ENCODE measurements at places on chromosomes 7 and 10.

DNA sequence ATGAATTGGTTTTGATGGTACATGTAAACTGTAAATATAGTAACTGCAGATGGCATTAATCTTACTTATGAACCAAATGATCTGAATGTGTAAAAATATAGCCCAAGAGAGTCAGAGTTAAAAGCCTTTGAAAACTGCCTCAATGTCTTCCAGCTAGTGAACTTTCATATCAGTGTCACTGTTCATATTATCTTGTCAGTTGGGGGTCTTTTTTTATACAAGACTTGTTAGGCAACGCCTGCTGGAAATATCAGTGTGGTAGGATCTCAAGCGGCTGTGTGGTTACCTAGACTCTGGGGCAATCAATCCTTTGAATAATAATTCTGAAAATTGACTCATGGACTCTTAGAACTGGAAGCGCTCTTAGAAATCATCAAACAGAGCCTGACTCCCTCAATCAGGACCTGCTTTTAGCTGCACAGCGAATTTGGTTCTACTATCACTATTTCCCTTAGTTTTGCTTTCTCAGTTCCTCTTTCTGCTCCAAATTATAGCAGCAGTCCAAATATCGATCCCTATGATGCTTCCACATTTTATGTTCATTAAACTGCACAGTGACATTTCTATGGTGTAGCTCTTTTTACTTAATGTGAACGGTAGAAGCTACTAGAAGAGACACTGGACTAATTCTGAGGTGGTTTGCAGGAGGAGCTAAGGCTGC is 100.1 kb upstream of the COL1A2 start:
- DNase-seq = no peak

DNA sequence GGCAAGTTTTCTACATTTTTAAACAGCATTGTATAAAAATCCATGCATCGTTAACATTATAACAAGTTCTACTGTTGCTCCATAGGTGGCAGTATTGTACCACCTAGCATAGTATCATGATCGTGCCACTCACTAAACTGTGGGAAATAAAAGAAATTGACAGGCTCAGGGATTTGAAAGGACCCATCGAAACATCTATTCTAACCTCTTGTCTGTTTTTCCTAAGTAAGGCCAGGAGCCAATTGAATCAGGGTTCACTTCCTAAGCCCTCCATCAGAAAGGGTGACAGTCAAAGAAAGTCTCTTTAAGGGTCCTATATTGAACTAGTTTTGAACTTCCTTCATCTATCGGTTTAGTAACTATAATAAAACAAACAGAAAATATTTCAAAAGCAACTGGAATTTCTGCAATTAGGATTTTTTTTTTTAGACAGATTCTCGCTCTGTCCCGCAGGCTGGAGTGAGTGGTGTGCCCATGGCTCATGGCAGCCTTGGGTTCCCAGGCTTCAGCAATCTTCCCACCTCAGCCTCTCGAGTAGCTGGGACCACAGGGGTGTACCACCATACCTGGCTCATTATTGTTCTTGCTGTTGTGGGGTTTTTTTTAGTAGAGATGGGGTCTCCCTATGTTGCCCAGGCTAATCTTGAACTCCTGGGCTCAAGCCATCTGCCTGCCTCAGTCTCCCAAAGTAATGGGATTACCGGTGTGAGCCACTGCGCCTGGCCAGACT is 9.4 kb downstream of the HACD1 start:
- peak; percentile 74 for DNase-seq

DNA sequence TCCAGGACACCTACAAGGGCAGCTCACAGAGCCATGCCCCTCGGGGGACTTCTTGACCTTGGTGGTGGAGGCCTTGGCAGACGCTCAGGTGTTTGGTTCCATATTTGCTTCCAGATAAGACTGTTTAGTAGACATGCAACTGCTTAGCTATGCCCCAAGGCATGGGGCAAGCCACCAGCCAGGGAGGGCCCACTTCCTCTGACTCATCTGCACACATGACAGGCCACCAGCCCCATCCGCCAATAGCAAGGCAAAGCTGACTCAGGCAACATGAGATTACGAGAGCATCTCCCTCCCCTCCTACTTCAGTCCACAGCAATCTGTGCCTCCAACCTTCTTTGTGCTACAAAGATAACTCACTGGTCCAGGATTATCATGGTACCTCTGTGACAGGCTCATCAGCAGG is 54.9 kb downstream of the KCNMA1 start:
- DNase-seq = no peak

DNA sequence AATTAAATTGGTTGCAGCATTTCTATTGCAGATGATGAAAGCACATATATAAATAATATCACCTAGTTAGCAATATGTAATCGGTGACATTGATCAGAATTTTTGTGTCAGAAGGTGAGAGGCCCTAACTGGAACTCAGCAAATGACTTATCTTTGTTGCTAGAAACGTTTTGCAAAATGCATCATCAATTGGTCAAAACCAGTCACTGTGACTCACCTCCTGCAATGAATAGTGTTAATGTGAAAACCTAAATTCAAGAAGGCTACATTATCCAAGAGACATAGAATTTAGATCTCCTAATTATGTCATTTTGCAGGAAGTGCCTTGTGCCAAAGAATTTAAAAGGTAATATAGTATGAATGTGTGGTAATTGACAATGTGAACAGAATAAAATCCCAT is 9.8 kb upstream of the PNLIPRP3 start:
- DNase-seq = no peak

- no peak for DNase-seq
These were observed 18.3 kb downstream of the WDR91 start for GRCh38 chr7:135192914-135193536.

DNA sequence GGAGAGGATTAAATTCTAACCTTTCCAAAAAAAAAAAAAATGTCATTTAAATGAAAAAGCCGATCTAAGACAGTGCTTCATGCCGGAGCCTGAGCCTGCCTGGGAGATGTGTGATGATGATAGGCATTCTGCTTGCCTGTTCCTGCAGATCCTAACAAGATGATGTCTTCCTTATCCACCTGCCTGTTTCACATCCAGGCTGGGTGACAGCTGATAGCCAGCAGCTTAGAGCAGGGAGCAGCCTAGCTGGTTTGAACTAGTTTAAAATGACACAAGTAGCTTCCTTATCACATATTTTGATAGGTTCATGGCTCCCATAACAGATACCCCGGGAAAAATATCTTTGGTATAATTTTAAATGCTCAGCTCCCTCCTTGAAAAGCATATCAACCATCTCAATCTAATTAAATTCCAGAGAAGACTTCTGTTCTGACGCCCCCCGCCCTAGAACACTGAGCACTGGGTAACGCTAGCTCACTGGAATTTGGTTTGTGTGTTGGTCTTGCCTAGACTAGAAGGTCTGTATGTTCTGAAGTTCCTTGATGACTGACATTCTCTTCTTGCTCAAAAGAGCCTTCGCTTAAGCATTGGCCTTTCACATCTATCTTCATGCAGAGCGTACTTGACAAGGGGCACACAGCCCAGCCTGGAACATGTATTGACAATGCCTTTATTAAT is 96.9 kb upstream of the FGFR2 start:
- DNase-seq = no peak

- no peak for DNase-seq
These were observed 98.8 kb downstream of the ADK start for GRCh38 chr10:74249865-74250264.

- DNase-seq = no peak
These were observed 39.5 kb downstream of the NT5C2 start for GRCh38 chr10:103153302-103154197.

- peak; percentile 48 for DNase-seq
These were observed 65.3 kb downstream of the OR13A1 start for GRCh38 chr10:45249978-45250693.

- DNase-seq = no peak
These were observed 154.7 kb downstream of the PON1 start for GRCh38 chr7:95169678-95170077.

- no peak for DNase-seq
These were observed 2.4 kb downstream of the SH2D4B start for GRCh38 chr10:80540136-80540535.

DNA sequence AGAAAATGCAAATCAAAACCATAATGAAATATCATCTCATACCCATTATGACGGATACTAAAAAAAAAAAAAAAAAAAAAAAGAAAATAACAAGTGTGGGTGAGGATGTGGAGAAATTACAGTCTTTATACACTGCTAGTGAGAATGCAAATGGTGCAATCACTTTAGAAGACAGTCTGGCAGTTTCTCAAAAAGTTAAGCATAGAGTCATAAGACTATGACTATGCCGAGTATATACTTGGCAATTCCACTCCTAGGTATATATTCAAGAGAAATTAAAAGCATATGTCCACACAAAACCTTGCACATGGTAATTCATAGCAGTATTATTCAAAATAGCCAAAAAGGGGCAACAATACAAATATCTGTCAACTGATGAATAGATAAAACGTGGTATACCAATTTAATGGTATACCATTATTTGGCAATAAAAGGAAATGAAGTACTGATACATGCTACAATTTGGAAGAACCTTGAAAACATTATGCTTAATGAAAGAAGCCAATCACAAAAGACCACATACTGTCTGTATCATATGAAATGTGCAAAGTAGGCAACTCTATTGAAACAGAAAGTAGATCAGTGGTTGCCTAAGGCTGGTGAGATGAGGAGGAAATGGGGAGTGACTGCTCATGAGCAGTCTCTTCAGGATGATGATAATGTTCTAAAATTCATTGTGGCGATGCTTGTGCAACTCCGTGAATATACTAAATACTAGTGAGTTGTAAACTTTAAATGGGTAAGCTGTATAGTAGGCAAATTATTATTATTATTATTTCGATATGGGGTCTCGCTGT is 90.1 kb upstream of the NANOS1 start:
- DNase-seq = no peak

DNA sequence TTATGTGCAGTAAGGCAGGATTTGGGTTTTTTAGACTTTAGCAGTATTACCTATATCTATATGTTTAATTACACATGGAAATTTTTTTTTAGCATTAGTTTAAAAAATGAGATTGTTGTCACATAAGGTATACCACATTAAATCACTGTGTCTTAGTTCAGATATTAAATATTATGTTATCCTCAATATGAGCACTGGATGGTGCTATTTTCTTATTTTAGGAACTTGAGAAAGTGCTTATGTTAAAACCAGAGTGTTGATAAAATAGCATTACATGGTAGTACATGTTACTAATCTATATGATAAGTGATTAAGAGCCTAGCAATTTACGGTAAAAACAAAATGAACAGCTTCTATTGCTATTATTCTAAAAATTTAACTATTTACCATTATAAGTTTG is 28.8 kb downstream of the MIOS start:
- DNase-seq = peak; percentile 1

- no peak for DNase-seq
These were observed 53.0 kb downstream of the RNLS start for GRCh38 chr10:88530093-88530492.

GRCh38 chr10:497898-498451 is 191.5 kb downstream of the DIP2C start:
- no peak for DNase-seq

- DNase-seq = no peak
These were observed 342.1 kb downstream of the BMPER start for GRCh38 chr7:34247468-34247867.

- DNase-seq = no peak
These were observed 117.6 kb downstream of the TNS3 start for GRCh38 chr7:47464266-47464665.

DNA sequence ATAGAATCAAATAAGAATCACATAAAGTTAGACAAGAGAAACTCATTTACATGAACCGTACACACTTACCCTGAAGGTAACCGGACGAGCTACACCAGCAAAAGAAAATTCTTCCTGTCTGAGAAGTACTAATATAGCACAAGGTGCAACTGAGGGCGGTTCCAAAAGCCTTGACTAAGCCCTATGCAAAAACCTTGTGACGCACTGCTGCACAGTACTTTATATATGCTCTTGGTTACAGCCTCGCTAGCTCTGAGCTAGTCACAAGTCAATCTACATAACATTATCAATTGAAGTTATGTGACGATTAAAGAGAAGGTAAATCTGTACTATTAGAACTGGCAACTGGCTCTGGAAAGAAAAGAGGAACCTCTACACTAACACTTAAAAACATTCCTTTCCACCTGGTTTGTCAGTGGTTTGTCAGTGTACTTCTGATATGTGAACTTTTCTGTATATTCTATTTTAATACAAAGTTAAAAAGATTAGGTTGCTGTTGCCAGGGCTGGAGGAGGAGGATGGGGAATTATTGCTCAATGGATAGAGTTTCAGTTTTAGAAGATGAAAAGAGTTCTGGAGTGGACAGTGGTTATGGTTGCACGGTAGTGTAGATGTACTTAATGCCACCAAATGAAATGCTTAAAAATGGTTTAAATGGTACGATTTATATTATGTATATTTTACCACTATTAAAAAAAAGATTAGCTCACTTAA is 21.6 kb downstream of the NT5C3A start:
- DNase-seq = peak; percentile 61

- no peak for DNase-seq
These were observed 4.8 kb upstream of the TAX1BP1 start for GRCh38 chr7:27735165-27735564.

DNA sequence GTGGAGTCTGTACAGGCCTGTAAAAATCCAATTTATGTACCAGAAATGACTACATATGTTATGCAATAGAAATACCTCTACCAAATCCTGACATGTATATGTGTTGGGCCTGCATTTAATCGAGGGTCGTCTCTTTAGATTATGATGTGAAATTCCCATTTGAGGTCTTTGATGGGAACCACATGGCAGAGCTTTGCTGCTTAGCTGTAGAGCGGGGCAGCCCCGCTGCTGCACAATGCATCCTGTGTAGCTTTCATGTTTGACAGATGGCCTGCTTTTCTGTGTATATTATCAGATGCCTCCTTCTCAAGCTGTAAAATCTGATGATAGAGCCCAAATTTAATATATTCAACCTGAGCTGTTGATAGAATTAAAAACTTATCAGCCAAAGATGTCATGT is 65.8 kb downstream of the RAB18 start:
- DNase-seq = no peak

DNA sequence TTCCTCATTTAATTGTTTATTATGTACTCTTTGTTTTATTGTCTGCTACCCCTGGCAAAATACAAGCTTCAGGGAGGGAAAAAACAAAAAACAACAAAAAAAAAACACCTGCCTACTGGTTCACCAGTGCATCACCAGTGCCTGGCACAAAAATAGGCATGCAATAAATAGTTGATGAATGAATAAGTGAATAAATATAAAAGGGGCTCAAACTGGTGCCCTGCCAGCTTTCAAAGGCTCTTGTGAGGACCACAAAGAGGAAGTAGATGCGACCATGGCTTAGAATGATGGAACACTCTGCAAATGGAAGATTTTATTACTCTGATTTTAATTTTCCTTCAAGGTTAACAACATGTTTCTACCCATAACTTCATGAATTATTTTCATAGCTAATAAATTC is 213.0 kb upstream of the INHBA start:
- DNase-seq = no peak

DNA sequence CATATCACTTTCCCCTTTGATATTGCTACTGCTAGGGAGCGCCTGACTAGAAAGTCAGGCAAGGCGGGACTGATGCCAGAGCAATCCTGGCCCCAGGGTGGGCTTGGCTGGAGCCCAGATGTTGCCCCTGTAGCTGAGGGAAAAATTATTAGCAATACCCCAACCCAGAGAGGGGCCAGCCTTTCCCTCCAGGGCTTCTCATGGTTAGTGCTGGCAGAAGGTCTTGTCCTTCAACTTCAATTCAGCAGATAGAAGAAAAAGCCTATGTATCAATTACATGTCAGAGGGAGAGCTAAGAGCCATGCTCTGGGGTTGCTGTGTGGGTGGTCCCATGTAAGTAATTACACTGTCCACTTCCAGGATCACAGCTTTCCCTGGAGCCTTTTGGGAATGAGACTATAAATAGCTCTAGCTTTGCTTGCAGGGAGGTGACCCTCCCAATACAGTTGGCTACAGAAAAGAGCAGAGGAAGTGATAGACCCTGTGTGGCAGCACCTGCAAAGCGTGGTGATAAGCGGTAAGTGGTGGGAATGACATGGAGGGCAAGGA is 579.1 kb downstream of the CCSER2 start:
- DNase-seq = no peak

Data from hematopoietic multipotent progenitor cell (in vitro differentiated cells).